ENCODE measurements at places on chromosomes 3 and 15.
A peak's percentile ranks its signal among the peaks of the same experiment; 100 is the strongest.

DNA sequence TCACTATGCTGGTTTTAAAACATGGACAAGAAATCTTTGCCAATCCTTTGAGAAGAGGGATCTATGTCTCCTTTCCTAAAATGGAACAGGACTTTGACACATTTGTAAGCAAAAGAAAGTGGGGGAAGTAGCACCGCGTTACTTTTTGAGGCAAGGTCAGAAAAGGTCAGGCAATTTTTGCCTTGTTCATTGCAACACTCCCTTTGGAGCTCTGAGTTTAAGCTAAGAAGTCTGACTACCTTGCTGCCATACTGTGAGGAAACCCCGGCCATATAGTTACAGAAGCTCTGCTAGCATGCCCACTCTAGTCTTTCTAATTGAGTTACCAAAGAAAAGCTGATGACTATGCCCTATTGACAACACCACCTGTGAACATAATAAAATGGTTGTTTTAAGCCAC lies 1.4 kb downstream of the FAM227B start:
- no peak for DNase-seq

DNA sequence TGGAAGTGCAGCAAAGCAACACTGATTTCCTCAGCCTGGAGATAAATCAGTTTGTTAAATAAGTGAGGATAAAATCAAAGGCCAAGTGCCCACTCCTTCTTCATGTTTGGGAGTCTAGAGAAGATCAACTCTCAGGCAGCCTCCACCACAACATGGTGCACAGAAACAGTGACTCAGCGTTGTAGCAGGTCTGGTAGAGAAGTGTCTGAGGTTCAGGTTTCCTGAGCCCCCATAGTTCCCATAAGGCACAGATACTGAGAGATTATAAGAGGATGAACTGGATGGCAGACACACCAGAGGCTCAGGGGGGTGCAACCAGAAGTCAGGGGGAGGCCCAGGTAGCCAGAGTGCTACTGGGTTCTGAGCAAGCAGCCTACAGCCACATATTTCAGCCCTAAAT lies 166.7 kb downstream of the FRMD5 start:
- DNase-seq, result no peak

DNA sequence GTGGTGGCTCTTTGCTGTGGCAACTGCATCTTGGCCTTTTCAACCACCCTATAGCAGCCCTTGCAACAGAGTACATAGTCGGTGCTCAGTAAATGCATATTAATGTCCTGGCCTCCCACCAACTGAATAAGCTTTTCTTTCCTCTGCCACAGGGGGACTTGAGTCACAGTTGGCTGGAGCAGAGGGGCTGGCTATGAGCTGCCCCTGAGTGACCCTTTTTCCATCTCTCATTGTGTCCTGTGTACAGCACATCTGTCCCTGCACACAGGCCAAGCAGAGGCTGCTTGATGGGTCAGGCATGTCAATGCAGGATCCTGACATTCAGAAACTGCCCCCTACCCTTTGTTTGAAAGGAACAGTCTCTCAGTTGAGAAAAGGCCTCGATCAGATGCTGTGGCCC lies 22.4 kb downstream of the SPSB4 start:
- DNase-seq, result no peak

GRCh38 chr3:157406394-157406793 lies 30.3 kb upstream of the PTX3 start:
- DNase-seq, result no peak

GRCh38 chr15:51185213-51186159 lies 90.8 kb upstream of the TNFAIP8L3 start:
- peak; percentile 69 for DNase-seq

All from inflammatory macrophage (primary cell).